ENCODE measurements at places on chromosomes 13 and 19.

DNA sequence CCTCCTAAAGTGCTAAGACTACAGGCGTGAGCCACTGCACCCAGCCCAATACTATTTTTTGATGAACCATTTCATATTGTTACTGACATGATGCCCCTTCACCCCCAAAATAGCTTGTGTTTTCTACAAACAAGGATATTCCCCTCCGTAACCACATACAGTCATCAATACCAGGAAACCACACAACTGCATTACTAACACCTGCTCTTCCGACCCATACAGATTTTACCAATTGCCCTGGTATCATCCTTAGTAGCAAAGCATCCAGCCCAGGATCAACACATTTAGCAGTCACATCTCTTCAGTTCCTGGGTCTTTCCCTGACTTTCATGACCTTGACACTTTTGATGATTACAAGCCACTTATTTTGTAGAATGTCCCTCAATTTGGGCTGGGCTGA is 33.6 kb downstream of the KCTD15 start:
- no peak for DNase-seq

GRCh38 chr13:20714161-20714560 is 10.7 kb downstream of the IL17D start:
- no peak for DNase-seq

GRCh38 chr13:35720690-35721554 is 244.4 kb upstream of the MAB21L1 start:
- no peak for DNase-seq

- no peak for DNase-seq
Measured at GRCh38 chr19:3506384-3507340, 551 bp downstream of the FZR1 start.

DNA sequence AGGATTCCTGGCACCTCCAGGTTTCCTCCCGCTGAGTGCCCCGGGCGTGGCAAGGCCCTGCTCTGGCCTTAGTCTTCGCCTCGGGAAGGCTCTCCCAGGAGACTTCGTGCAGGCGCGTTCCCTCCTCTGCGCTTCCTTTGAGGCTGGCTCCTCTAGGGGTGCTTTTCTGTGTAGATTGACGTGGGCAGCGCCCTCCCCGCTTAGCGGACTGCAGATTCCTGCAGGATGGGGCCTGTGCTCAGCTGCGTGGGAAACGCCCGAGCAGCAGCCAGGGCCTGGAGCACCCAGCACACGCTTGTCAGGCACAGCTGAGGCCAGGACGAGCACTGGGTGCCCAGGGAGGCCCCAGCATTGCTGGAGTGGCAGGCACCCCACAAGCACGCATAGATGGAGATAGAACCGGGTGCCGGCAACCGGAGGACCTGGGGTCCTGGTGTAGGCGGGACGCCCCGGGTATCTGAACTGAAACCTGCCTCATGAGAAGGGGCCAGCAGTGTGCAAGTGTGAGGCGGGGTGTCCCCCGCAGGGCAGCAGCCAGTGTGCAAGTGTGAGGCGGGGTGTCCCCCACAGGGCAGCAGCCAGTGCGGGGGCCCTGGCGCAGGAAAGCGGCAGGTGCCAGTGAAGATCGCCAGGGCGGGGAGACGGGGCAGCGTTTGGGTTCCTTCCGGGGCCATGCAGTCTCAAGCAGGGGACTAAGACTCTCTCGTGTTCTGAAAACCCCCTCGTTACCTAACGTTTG is 3.4 kb downstream of the NDUFS7 start:
- DNase-seq, result no peak

- peak; percentile 78 for DNase-seq
Measured at GRCh38 chr19:3580156-3580934, 4.9 kb upstream of the GIPC3 start.

DNA sequence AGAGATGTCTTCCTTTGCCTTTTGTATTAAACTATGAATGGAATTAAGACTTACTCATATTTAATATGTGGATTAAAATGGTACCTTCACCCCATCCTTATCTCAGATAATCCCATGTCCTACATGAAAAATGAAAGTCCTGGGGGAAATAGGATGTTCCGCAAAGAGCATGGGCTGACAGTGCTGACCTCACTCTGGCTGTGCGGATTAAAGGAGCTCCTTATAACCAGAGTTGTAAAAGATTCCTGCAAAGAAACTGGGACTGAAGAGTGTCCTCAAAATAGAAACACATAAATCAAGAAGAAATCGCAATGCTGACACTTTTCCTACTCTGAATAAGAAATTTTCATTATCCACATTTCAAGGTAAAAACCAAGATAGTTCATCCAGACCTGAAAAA is 384.5 kb downstream of the LIG4 start:
- no peak for DNase-seq

DNA sequence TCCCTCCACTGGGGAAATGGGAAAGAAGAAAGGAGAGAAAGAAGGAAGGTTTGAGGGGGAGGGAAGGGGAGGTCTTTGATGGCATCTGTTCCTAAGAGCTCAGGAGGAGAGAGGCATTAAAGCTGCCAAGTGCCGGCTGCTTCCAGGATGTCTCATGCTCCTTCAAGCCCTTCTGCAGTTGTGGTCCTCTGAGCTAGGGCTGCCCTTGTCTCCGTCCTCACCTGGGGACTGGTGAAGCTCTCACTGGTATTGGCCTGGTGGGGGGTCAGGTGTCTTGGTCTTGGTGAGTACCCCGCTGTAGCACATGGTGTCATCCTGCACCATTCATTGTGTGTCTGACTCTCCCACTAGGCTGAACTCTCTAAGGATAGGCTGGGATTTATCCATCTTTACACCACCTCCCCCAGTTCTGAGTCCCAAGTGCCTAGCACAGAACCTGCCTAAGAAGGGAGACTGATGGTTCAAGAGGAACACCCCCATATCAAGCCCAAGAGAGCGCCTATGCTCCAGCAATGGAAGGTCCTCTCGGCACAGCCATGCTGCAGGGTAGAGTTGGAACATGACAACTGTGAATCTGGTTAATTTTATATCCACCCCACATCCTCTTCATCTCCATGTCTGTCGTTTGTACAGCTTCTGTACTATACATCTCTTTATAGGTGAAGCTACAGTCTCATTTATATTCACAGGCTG is 83.7 kb downstream of the AKAP11 start:
- no peak for DNase-seq

GRCh38 chr19:29965492-29965891 is 23.5 kb downstream of the URI1 start:
- no peak for DNase-seq

DNA sequence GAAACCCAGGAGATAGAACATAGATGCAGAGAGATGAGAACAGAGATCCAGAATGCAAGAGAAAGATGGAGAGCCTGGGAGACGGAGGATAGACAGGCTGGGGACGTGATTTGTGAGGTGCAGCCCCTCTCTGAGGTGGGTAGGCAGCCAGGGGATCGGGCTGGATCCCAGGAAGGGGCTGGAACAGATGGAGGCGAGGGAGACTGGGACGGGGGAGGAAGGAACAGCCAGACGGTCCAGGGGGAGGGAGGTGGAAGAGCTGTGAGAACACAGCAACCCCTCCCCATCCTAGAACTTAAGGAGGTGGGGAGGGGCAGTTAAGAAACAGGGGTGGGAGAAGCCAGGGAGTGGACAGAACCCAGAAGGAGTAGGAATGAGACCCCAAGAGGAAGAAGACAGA is 3.1 kb downstream of the SLC17A7 start:
- DNase-seq, result no peak

GRCh38 chr19:1235625-1236538 is 1.9 kb downstream of the CBARP start:
- DNase-seq, result no peak

- DNase-seq, result no peak
Measured at GRCh38 chr19:33390101-33390907, 16.8 kb downstream of the CEBPG start.

DNA sequence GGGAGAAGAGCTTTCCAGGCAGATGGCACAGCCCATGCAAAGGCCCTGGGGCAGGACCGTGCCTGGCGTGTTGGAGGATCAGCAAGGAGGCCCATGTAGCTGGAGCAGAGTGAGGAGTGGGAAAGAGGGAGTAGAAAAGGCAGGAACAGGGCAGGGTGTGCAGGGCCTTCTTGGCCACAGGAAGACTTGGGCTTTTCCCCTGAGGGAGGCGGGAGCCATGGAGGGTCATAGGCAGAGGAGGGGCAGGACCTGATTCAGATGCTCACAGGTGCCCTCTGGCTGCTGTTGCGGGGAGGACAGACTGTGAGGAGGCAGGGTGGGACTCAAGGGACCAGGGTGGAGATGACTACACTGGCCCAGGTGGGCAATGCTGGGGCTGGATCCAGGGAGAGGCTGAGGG is 13.8 kb upstream of the PTPRS start:
- DNase-seq, result no peak

GRCh38 chr19:5407356-5407755 is 47.9 kb upstream of the ZNRF4 start:
- no peak for DNase-seq

GRCh38 chr19:11949201-11949600 is 15.6 kb upstream of the ZNF763 start:
- no peak for DNase-seq

GRCh38 chr19:1070931-1071791 is 4.2 kb downstream of the ARHGAP45 start:
- DNase-seq, result no peak

- DNase-seq, result peak; percentile 66
Measured at GRCh38 chr19:46288896-46289588, 7.8 kb upstream of the HIF3A start.

DNA sequence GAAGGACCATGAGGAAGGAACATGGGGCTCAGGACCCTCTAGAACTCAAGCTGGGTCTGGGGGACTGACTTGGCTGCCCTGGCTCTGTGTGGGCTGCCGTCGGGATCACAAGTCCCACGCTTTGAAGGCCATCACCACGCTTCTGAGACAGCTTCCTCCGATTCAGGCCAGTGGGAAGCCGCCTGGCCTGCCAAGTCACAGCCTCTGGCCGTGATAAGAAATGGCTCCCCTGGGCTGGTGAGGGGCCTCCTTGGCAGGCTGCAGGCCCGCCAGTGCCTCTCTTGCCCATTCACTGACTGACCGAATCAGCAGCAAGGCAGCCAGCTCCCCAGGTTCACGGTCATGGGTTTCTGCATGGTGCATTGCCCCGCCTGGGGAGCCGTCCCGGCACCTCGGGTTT is 48.8 kb downstream of the COMP start:
- no peak for DNase-seq

GRCh38 chr13:26019251-26019650 is 32.6 kb downstream of the SHISA2 start:
- no peak for DNase-seq

- peak; percentile 65 for DNase-seq
Measured at GRCh38 chr13:113916330-113916815, 52.5 kb upstream of the GAS6 start.

- no peak for DNase-seq
Measured at GRCh38 chr13:95067303-95067702, 233.9 kb downstream of the ABCC4 start.

GRCh38 chr13:100365680-100366079 is 222.9 kb downstream of the GGACT start:
- DNase-seq, result no peak

DNA sequence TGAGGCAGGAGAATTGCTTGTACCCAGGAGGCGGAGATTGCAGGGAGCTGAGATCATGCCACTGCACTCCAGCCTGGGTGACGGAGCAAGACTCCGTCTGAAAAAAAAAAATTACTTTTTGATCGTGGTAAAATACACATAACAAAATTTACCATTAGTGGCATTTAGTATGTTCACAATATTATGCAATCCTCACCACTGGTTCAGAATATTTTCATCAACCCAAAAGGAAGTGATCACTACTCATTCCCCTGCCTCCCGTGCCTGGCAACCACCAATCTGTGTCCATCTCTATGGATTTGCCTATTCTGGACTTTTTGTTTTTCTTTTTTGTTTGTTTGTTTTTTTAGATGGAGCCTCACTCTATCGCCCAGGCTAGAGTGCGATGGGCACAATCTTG is 1.2 kb upstream of the PALM3 start:
- no peak for DNase-seq

- no peak for DNase-seq
Measured at GRCh38 chr13:104597546-104598180, 1531.4 kb upstream of the SLC10A2 start.

- no peak for DNase-seq
Measured at GRCh38 chr19:58229255-58229639, 533 bp downstream of the ZNF544 start.

DNA sequence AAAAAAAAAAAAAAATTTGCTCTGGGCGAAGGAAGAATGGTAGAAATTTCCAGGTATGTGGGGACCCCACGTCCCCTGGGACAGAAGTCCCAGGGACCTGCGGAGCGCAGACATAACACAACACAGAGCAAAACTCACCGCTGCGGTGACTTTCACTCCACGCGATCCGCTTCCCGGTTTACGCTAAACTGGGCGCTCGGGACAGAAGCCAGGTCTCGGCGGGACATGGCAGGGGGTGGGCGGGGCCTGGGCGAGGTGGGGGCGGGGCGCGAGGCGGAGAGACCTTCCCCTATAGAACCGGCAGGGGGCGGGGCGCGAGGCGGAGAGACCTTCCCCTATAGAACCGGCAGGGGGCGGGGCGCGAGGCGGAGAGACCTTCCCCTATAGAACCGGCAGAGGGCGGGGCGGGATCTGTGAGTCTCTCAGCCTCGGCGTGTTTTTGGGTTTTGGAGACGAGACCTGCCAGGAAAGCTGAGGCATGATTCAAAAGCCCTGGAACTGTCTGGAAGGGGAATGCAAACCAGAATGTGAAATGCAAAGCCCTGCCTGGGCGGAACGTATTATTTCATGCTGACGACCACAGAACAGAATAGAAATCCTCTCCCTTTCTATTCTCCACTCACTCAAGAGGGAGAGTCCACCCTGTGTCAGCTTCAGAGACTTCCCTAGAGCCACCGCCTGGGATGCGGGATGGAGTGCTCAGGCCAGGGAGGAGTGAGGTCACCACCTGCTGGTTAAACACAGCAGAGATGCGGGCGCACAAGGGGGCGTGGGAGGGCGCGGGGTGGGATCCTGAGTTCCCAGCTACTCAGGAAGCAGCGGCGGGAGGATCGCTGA is 20.2 kb upstream of the ERVV-1 start:
- DNase-seq, result peak; percentile 20

DNA sequence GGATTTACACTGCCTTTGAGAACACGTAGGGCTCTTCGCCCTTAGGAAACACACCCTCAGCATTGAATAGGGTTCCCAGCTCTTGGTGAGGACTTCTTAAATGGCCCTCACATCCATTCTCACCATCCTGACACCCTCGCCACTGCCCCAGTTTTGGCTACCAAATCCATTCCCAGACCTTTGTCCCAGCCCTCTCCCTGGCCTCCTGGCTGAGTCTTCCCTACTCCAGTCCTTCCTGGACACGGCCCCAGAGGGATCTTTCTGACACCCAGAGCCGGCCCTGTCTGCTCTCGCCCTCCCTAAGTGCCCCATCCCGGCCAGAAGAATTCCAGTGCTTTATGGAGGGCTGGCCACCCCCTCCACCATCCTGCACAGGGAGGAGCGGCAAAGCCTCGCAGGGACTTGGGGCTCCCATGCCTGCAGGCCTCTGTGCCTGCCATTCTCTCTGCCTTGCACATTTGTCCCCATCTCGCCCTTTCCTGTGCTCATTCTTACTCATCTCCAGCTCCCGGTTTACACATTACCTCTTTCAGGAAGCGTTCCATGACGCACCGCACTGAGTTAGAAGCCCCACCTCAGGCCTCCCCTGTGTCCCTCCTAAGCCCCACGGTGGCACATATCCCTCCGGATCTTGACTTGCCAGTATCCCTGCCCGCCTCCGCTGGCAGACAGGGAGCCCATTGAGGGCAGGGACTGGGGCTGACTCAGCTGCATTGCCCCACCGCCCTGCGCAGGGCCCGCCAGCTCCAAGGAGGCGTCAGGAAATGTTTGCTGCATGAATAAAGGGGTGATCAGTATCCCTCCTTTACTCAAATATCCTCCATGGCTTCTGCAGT is 11.0 kb upstream of the KLK14 start:
- no peak for DNase-seq
